ENCODE measurements at places on chromosomes 16 and 17.

GRCh38 chr17:534071-534691, 180.5 kb downstream of the VPS53 start:
- DNase-seq: no peak

GRCh38 chr17:19341641-19342610, 20.6 kb downstream of the B9D1 start:
- DNase-seq: no peak

- DNase-seq: no peak
Observed at GRCh38 chr16:17431968-17432625, 38.7 kb downstream of the XYLT1 start.

DNA sequence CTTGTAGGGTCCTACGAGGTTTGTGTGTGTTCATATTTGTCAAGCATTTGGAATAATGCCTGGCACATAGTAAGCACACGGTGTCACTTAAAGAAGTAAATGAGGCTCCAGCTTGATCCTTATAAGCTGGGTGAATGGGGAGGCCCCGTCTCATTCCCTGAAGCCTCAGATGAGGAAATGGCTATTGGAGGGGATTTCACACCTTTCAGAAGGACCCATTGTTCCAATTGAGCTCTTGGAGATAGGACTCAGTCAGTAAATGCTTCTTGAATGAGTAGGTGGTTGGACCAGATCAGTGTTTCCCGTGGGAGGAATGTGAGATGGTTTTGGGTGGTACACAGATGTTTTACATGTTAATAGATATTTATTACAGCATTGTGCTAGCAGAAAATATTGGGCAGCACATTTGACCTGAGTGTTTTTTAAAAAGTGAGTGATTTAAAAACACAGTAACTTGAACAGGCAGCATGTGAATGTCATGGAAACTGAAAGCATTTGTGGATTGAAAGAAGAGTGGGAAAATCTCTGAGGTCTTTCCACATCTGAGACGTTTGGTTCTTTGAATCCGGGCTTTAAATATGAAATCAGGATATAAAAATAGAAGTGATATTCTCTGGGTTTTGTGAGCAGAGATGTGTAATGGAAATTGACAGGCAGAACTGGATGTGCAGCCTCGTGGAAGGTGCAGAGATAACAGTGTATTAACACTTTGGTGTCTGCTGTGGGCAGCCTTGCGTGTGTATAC, 36.4 kb upstream of the ARHGAP17 start:
- DNase-seq: no peak

GRCh38 chr17:57662041-57662440, 83.1 kb downstream of the CCDC182 start:
- DNase-seq: peak; percentile 88

DNA sequence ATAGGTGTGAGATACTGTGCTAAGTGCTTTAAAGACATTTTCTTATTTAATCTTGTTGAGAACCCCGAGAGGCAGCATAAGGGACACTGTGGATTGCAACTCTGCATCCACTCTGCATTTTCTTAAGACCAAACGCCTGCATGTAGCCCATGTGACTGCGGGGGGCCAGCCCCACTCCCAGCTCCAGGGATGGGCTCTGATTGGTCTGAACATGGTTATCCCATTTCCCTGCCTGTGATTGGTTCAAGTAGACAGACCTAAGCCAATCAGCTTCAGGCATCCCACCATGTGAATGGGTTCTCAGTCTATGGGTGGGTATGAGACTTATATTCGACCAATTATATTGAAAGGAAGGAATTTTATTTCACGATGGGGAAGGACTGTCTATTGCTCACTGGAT, 33.2 kb upstream of the USP7 start:
- no peak for DNase-seq

DNA sequence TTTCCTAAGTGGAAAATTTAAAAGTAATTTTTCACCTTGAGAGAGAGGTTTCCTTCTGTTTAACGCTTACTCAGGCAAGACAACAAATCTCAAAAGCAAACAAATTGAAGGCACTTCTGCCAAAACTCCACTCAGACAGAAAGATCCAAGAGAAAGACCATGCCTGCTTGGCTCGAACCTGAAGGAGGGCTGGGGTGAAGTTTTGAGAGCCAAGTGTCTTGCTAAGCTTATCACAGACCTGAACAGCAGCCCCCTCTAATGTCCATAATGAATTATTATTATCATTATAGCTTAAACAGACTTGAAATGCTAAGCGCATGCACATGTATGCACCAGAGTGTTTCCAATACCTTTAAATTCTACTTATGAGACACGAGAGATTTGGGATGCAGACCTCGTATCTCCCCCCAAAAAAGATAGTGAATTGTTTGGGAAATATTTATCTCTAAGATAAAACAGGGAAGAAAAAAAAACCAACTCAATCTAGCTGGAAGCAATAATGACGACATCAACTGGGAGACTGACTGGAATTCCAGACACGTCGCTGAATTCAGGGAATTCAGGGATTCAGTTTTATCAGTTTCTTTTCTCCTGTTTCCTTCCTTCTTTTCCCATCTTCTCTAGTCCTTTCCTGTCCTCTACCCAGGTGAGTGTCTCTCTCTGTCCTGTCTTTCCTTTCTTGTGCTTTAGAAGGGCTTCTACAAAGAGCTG, 473.2 kb downstream of the RBFOX1 start:
- no peak for DNase-seq

DNA sequence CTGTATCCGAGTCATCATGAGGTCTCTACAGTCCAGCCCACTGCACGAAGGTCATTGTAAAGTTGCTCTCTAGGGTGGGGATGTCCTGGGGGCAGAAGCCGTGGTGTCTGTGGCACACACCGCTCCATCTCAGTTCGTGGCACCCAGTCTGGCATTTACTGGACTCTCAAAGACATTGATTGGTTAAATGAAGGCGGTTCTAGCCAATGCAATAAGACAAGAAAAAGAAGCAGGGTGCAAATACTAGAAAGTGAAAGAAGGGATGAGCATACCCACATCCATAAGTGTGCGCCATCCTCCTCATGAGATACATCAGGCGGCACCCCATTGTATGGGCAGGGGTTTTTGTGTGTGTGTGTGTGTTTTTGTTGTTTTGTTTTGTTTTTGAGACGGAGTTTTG, 10.7 kb upstream of the ATP2A3 start:
- DNase-seq: no peak

DNA sequence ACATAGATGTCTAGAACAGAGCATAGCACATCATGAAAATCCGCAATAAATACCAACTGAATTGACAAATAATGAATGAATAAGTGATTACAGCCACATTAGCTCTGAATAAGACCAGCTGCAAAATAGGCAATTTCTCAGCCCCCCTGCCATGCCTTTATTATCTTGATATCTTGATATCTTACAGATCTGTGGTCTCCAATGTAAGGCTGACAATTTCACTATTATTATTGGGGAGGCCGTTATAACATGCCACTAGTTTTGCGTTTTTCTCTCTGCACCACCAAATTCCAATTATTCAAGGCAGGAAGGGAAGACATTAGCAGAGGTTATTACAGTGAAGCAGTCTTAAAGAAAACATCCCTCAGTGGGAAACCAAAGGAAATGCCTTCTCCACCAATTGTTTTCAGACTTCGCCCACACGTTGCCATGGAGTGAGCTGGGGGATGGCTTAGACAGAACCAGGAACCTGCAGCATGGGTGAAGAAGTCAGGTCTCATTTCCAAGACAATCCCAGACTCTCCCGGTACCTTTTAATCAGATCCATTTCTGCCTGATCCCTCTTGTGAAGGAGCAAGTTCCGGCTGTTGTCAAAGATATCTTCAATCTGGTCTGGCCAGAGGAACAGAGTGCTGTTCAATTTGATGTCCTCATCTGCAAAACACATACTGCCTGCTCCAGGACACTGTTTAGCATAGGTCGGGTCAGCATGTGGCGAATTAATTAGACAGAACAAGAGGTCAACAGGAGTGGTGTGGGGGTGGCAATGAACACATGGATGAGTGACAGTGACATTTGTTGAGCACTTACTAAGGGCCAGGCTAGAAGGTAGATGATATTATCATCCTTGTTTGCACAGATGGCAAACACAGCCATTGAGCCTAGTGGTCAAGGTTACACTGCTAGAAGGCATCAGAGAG, 46.4 kb downstream of the DNAH3 start:
- DNase-seq: no peak

GRCh38 chr16:25747160-25747758, 55.5 kb downstream of the HS3ST4 start:
- no peak for DNase-seq

DNA sequence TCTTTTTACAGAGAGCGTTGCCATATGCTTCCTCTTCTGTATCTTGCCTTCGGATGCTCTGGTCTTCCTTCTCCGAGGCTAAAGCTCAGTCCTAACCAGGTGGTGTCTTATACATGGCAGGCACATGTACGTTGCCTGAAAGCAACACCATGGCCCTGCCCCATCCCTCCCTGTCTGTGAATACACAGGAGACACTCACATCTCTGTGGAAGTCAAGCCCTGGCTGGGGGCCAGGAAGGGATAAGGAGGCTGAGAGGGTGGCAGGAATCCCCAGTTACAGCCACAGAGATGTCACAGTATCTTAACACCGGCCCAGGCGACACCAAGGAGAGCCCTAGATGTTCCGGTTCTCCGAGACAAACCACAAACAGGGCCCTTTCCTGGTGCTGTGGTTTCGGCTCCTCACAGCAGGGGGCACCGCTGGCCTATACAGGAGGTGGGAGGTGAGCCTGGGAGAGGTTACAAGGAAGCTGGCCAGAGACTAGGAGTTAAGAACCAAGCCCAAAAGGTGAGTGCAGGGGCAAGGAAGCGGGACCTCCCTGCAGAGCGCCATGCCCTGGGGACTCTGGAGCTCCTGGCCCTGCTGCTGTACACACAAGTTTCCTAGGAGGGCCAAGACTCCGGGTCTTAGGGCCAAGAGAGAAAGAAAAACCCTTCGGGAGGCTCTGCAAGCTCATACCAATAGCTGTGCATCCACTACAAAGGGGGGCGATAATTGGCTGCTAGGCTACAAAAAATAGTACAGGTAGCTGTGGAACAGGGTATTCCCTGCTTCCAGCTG, 41.7 kb downstream of the SRL start:
- peak; percentile 1 for DNase-seq

DNA sequence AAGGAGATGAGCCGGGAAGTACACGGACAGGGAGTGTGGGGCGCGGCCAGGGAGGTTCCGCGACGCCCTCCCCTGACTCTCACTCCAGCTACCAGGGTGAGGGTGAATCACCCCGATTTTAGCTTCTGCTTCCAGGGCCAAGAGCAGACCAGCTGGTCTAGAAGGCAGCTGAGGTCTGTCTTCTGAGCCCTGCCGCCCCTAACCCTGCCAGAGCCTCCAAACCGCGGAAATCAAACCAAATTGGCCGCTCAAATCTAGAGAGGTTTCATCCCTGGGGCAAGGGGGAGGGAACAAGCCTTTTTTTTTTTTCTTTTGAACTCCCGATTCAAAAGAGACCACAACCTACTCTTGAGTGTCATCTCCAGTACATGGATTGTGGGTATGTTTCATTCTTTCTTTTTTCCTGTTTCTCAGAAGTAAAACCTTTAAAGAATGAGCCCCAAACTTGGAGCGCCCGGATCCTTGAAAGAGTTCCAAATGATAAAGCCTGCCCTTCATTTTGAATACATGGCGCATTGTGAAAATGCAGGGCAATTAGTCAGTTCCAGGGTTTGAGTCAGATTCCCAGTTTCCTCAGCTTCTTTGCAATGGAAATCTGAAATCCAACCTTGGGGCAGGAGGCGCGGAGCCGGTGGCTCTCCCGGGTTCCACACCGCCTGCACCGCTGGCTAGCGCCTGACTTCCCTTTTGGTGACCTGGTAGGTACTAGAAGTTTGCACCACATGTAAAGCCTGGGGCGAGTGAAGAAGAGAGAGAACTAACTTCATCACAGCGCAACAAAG, 16.5 kb upstream of the ZFHX3 start:
- no peak for DNase-seq

DNA sequence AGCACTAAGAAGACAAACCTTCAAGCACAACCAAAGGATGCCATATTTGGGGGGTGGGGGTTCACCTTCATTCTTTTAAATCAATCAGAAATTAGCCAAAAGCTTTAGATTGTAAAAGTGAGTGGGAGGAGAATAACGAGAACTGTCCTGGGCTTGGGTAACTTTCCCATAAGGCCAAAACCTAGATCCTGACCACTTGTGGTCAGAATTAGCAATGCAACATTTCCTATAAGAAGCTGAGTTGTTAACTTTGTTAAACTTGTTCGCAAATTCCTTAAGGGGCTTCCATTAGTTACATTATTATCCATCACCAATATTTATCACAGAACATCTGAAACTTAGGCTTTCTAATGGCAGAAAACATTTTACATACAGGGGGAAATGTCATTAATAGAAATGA, 25.1 kb downstream of the STAT5B start:
- no peak for DNase-seq

DNA sequence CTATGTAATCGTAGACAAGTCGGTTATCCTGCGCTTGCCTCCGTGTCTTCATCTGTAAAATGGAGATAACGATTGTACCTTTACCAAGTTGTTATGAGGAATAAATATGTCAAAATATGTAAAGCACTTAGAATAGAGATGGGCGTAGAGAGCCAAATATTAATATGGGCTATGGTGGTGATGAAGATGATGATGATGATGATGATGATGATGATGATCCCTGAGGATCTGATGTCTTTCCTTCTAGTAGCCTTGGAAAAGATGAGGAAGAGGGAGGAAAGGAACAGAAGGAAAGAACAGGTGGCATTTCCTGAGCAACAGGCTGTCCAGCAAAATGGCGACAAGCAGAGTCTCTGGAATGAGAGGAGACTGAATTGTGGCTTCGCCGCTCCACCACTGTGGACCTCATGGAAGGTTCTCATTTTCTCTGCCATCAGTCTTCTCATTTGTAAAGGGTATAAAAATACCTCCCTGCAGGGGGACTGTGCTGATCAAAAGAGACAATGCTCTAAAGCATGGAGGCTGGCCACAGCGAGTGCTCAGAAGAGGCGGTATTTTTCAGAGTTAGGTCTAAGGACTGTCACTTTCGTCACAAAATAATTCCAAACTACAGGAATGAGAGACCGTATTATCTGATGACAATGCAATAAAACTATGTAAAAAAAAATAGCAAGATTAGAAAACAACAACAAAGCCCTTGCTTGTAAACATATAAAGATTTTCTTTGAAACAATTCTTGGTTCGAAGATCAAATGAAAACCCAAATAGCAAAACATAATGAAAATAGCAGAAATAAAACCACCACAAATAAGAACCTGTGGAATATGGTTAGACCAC, 17.2 kb upstream of the RCVRN start:
- no peak for DNase-seq

DNA sequence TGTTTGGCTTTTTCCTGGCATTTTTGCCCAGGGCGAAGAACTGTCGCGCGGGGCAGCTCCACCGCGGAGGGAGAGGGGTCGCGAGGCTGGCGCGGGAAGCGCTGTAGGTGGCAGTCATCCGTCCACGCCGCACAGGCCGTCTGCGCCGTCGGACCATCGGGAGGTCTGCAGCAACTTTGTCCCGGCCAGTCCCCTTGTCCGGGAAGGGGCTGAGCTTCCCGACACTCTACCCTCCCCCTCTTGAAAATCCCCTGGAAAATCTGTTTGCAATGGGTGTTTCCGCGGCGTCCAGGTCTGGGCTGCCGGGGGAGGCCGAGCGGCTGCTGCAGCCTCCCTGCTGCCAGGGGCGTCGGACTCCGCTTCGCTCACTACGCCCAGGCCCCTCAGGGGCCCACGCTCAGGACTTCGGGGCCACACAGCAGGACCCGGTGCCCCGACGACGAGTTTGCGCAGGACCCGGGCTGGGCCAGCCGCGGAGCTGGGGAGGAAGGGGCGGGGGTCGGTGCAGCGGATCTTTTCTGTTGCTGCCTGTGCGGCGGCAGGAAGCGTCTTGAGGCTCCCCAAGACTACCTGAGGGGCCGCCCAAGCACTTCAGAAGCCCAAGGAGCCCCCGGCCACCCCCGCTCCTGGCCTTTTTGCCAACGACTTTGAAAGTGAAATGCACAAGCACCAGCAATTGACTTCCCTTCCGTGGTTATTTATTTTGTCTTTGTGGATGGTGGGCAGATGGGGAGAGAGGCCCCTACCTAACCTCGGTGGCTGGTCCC, 2.3 kb upstream of the CBX4 start:
- no peak for DNase-seq
